ENCODE measurements at places on chromosomes 11 and 22.

- no peak for DNase-seq
These were observed 127.8 kb downstream of the TEAD1 start for GRCh38 chr11:12801976-12802375.

GRCh38 chr11:8060801-8061554, 20.0 kb upstream of the TUB start:
- DNase-seq: no peak

- DNase-seq: no peak
These were observed 54.8 kb downstream of the PTPRJ start for GRCh38 chr11:48034926-48035871.

- DNase-seq: no peak
These were observed 50.3 kb upstream of the GAB2 start for GRCh38 chr11:78467931-78468330.

DNA sequence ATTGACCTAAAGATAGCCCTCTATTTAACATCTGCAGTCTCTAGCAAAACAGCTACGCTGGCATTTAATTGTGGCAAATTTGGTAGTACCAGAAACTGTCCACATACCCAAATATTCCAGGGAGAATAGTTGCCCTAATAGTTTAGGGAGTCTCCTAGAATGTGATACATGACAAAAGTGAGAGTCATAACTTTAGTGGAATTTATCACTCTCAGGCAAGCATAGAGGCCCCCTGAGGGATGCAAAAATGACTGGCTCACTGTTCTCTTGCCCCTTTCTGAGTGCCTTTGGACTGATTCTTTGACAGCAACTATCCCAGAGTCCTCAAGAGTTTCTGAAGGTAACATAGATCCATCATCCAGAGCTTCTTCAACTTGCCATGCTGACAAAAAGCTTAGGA, 2.3 kb upstream of the OR51B4 start:
- no peak for DNase-seq

- DNase-seq: no peak
These were observed 26.2 kb downstream of the UBASH3B start for GRCh38 chr11:122681735-122682134.

GRCh38 chr22:34976886-34977285, 89.1 kb upstream of the ISX start:
- DNase-seq: no peak

DNA sequence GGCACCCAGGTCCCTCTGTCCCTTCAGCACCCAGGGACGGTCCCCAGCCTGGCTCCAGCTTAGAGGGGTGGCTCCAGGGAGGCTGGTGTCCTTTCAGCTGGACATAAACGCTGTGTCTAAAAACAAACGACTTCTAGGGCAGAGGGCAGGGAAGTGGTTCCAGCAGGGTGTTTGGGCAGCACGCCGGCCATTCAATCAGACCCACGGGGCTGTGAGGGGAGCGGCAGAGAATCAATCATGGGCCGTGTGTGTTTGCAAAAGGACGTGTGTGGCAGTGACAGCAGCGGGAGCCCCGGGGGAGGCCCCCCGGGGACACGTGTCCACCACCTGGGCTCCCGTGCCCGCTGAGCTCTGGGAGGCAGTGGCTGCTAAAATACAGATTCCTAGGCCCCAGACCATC, 127.7 kb downstream of the MN1 start:
- DNase-seq: no peak

DNA sequence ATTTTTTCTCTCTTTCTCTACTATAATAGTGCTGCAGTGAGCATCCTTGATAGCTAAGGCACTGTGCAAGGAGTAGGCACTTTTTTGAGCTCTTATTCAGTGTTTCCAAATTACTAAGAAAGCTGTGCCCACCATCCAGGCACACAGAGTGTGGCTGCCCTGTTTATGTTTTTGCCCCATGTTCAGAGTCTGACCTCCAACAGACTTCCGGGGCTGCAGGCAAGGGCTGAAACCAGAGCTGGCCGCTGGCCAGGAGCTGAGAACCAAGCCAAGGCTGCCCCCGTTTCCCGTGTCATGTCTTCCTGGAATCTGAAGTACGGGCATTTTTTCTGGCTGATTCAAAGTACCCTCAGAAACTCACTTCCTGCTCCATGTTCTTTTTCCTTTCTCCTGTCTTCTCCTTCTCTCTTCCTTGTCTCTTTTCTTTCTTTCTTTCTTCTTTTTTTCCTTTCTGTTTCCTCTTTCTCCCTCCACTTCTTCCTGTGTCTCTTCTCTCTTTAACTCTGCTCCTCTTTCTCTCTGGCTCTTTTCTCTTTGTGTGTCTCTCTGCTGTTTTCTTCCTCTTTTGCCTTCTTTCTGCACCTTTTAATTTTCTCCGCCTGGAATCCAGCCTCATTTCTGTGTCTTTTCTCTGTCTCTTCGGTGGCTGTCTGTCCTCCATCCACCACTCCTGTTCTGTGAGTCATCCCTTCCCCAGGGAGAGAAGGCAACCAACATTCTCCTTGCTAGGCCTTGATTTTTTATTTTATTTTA, 17.0 kb upstream of the KCTD14 start:
- peak; percentile 55 for DNase-seq

DNA sequence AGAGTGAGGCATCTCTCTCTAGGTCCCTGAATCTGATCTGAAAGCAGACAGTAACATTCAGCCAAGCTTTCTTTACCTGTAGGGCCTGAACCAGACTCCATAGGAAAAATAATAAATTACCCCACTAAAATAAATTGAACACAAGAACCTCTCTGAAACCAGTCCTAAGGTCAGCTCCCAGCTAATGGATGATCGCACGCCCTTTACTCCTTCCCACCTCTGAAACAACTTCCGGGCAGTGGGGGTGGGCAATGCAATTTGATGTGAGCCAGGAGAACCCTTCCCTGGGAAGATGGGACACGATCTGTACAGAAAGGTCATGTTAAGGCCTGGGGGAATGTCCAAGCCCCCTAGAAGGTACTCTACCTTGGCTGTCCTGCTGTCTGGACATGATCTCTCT, 71.2 kb downstream of the MICAL3 start:
- no peak for DNase-seq

DNA sequence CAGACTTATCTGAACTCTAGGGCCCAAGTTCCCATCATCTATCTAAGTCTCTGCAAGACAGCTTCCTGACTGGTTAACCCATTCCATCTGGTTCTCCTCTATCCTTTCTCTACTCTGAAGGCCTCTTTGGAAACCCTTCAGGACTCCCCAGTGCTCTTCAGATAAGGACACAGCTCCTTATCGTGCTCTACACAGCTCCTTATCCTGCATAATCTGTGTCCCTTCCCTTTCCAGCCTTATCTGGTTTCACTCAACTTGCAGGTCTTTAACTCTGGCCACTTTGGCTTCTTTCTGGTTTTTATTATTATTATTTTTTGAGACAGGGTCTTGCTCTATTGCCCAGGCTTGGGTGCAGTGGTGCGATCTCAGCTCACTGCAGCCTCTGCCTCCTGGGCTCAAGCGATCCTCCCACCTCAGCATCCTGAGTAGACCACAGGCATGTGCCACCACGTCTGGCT, 10.6 kb downstream of the ENDOD1 start:
- no peak for DNase-seq

DNA sequence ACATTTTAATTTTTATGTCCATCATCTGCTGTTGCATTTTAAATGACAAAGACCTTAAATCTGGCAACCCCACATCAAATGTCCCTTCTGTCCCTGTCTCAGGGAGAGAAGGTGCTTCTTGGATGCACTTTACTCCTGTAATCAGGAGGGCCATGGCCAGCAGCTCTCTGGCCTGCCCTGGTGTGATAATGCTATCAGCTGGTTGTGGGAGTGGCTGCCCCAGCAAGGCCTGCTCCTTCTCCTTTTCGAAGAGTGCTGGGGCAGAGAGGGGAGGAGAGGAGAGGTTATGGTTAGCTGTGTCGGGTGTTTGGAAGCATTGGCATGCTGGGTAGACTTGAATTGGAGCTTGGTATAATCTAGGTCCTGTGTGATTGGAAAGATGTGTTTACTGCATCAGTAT, 12.8 kb downstream of the TNRC6B start:
- DNase-seq: no peak

DNA sequence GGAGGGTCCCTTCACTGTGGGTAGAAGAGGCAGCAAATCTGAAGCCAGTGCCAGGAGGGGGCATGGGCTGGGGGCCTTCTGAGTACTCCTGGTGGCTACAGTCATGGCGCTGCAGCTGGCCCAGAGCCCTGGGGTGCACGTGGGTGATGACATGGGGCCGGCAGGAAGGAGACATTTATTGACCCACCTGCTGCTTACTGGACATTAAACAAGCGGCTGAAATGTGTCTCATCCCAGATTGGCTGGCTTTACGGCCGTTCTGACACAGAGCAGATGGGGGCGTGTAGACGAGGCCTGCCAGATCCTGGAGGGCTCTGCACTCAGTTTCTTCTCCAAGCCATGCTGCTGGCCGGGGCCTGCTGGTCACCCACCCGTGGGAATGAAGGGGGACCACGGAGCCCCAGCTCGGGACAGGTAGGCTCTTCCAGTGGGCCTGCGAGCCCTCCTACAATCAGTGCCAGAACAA, 906.9 kb downstream of the BRD1 start:
- no peak for DNase-seq

DNA sequence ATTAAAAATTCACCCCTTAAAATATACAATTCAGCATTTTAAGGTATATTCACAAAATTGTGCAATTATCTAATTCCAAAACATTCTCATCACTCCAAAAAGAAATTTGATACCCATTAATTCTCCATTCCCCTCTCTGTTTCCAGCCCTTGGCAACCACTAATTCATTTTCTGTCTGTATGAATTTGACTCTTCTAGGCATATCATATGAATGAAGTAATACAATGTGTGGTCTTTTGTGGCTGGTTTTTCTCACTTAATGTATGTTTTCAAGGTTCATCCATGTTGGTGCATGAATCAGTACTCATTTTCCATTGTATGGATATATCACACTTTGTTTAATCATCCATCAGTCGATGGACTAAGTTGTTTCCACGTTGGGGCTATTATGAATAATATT, 29.0 kb upstream of the ACCSL start:
- no peak for DNase-seq

- DNase-seq: no peak
These were observed 490.2 kb upstream of the B3GAT1 start for GRCh38 chr11:134901955-134902918.

GRCh38 chr11:105670811-105671210, 60.9 kb downstream of the GRIA4 start:
- DNase-seq: no peak

- DNase-seq: no peak
These were observed 2.5 kb upstream of the IFITM10 start for GRCh38 chr11:1752907-1753228.

- DNase-seq: no peak
These were observed 191.1 kb upstream of the ARHGAP20 start for GRCh38 chr11:110903378-110903777.

DNA sequence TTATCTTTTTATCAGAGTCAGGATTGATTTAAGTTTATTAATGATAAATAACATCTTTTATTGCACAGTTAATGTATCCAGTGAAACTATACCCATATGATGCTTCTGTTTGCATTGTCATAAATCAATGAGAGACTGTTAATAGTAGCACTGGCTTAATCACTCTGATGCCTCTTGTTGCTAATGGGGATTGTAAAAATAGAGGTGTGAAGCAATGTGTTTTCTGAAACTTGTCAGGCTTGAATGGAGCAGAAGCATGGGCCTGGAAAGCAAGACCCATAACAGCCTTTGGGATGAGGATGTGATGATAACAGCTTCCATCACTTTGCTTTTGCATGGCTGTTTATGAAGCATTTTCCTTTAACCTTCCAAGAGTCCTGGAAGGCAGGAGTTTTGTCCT, 319.7 kb downstream of the DDX10 start:
- no peak for DNase-seq

DNA sequence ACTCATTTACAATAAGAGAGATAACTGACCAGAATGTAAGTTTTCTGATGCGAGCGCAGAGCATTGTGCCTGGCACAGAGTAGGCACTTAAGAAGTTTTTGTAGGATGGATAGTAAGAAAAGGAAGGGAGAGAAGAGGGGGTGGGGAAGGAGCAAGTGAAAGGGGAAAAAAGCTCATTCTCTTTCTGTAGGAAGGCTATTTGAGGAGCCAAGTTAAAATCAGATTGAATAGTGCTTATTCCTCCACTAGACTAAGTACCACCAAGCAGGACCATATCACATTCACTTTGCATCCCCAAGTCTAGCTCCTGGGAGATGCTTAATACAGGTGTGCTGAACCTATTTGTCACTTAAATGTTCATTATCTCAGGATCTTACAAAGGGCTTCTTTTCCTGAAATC, 14.1 kb upstream of the CRKL start:
- no peak for DNase-seq

DNA sequence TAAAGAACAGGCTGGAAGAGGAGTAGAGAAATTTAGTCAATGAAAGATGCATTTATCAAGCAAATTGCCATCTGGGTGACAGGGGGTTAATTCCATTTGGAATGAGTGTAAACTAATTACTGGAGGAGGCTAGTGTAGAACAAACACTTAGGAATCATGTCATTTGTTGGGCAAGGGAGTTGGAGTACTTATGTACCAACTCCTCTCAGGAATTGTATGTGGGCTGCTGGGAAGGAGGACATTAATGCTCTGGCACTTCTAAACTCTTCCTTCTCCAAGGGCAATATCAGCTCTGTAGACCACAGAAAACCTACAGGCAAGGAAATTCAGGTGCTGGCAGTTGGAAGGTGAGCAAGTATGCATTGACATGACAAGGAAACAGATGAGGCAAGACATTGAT, 141.0 kb downstream of the MSANTD4 start:
- DNase-seq: no peak

GRCh38 chr22:17853073-17853472, 78.8 kb upstream of the BID start:
- DNase-seq: no peak

DNA sequence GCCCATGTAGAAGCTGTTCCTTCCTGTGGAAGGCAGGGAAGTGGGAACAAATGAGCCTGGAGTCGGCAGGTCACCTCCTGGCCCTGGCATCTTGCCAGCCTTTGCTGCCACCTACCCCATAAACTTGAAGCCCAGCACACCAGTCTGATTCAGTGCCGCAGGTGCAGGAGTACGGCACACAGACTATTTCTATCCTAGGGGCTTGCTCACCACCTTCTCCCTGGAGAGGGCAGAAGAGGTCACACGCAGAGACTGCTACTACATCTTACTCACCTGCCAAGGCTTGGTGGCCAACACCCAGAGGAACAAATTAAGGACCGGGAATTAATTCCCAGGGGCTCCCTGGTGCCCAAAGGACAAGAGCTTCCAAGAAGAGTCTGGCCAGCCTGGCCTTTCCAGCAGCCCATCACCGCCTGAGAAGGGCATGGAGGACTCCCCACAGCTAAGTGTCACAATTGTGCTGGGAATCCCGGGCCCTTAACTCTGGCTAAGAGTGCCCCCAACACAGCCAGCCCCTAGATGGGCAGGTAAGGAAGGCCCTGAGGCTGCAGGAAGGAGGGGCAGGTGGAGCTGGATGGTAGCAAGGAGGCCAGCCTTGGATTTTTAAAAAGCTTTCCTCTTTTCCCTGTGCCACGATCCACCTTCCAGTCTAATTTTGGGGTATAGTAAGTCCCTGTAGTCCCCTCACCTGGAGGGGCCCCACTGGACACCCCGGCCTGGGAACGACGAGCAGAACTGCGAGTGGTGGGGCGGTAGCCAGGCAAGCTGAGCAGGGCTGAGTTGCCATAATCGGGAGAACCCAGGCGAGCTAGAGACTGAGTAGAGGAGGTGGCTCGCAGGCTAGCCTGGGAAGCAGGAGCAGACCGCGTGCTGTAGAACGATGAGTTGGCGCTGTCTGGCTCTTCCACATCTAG, 6.9 kb downstream of the IL18BP start:
- DNase-seq: no peak
